ENCODE measurements at places on chromosomes 5 and 9.

DNA sequence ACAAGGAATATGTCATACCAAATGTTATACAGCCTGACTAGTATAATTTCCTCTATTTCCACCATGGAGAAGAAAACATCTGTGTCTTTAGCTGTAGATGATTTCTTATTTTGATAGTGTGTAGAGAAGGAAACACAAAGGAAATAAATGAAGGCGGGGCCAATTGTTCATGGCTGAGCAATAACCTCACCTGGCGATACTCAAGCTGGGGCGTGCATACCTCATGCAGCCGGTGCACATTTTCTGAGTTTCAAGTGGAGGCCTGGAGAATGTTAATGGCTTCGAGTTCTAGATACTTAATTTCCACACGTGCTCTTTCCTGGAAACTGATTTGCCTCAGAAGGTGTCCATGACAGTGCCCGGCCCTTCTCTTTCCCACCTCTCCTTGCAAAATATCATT, 127.4 kb upstream of the TAF11L2 start:
- DNase-seq, result no peak

DNA sequence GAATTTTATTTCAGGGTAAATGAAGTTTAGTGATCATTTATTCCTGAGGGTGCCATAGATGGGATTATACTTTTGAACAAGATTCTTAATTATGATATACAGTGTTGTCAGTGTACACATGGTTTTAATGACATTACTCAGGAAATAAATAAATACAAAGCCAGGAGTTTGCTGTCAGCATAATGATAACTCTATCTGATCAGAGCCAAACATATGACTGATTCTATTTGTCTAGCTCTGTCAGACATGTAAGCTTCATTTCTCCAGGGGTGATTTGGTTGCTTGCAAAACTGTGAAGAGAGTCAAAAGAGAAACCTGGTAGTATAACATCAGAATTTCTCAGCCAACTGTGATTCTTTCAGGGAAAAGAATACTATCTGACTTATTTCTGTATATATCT, 1425.8 kb upstream of the C9orf72 start:
- DNase-seq, result no peak

GRCh38 chr5:172403189-172403796, 51.0 kb downstream of the SH3PXD2B start:
- DNase-seq, result no peak

DNA sequence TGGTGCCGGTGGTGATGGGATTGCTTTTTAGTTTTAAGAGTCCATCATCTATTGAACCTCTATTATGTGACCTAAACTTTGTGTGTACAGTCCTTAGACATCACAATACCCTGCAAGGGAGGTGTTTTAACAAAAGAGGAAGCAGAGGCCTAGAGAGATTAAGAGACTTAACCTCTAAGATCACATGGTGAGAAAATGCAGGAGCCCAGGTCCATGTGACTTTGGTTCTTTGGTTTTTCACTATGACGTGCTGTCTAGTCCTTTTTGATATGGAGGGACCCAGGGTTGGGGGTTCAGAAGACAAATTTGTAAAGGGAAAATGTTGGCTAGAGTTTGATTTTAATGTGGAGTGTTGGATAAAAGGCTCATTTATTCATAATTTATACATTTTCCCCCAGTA, 34.1 kb upstream of the TRMT10B start:
- no peak for DNase-seq

DNA sequence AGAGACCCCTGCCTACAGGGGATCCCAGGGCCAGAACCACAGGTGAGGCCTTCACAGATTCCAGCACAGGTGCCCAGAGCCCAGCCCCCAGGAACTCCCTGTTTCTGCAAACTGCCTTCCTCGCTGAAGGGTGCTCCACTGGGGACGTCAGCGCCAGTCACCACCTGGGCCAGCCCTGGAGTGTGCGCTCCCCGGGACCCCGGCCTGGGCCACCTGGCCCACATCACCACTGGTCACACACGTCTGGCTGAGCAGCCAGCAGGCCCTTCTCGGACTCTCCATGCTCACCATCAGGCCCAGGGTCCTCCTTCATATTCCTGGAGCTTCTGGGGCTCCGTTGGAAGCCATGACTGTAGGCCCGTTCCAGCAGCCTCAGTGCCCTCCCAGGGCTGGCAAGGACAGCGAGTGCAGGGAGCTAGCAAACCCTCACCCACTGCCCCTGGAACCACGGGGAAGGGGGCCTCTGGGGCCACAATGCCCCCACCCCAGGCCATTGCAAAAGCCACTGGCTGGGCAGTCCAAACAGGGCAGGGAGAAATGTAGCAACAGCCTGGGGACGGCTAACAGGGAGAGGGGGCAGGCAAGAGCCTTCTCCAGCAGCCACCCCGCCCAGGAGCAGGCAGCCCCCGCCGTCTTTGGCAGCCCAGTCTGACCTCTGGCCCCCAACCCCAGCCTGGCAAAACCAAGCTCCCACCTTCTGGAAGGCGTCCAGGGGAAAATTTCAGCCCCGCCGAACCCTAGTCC, 1.3 kb downstream of the AGPAT2 start:
- no peak for DNase-seq

- DNase-seq, result no peak
These were observed 14.6 kb upstream of the F2R start for GRCh38 chr5:76701298-76701697.

GRCh38 chr9:93480262-93480661, 26.9 kb upstream of the FAM120AOS start:
- no peak for DNase-seq

DNA sequence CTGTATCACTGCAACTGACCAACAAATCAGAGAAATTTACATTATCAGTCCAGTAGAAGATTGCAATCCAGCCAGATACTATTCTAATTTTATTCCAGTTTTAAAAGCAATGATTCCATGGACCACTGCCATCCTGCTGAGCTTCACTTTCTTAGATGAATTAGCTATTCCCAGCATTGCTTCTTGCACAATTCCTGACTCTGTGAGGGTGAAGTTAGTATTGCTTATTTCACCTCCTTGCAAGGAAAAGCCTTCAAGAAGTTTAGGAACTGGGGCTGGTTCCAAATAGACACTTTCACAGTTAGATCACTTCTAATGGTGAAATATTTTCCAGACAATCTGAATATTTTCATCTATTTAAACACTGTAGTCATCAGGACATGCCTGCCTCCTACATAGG, 338.6 kb upstream of the TNC start:
- no peak for DNase-seq

DNA sequence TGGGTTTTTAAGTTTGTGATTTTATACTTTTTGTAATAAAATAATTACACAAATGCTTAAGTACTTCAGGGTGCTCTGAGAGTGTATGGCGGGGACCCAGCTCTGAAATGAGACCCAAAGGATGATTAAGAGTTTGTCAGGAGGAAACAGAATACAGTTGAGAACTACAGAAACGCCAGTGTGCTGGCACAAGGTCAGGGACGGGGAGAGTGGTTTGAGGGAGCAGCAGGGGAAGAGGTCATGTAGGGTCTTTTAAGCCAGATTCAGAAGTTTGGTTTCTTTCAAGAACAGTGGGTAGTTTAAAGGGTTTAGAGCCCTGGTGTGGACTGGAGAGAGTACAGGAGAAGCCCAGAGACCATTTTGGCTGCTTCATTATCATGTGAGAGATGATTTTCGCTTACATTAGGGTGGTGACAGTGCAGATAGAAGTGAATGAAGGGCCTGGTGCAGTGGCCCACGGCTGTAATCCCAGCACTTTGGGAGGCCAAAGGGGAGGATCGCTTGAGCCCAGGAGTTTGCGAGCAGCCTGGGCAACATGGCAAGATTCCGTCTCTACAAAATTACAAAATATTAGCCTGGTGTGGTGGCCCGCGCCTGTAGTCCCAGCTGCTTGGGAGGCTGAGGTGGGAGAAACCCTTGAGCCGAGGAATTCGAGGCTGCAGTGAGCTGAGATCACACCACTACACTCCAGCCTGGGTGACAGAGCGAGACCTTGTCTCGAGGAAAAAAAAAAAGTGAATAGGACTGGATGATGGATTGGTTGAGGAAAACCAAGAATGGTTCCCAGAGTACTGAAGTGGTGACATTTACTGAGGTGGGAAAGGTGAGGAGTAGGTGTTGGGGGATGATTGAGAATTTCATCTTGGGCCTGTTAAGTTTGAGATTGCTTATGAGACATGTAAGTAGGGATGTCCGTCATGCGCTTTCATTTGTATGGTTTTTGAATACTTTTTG, 1.4 kb upstream of the ETF1 start:
- no peak for DNase-seq

DNA sequence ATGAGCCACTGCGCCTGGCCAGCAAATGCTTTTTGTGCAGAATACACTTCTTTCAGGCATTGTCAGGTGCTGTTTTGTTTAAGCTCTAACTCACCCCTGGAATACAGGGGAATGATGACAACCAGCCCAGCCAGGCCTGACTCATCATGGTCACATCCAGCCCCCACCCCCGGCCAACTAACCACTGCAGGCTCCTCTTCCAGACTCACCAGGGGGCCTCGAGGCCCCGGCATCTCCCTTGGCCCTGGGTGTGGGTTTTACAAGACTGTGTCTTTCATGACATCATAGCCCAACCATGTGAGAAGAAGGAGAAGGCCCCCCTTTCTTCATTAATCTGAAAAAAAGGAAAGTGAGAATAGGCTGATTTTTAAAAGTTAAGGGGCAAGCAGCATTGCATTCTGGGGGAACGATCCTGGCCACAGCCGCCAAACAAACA, 35.5 kb downstream of the OLFML2A start:
- DNase-seq, result no peak

- peak; percentile 70 for DNase-seq
These were observed 27.4 kb downstream of the UNC5A start for GRCh38 chr5:176837707-176838115.

Data from LNCaP clone FGC (cell line).